ENCODE measurements at places on chromosomes 1 and 21. TPM values are rescaled to one million over a fixed set of nuclear protein-coding genes. Genes with fewer than 3 reads are reported as not detected.

GRCh38 chr21:45292399-45293219 is 4.9 kb upstream of the POFUT2 start:
- peak; percentile 92 for DNase-seq

GRCh38 chr1:58926152-58926551 is 142.3 kb upstream of the JUN start:
- no peak for DNase-seq

Gene LRRC53
- total RNA-seq = 0.06 TPM

- no peak for DNase-seq
Observed at GRCh38 chr1:246959944-246960693, 28.4 kb upstream of the AHCTF1 start.

- DNase-seq = no peak
Observed at GRCh38 chr1:30126848-30127247, 596.5 kb downstream of the MATN1 start.

GRCh38 chr1:233356705-233356987 is 29.1 kb downstream of the MAP3K21 start:
- no peak for DNase-seq

Gene TMEM52
- total RNA-seq = 1.7 TPM

DNA sequence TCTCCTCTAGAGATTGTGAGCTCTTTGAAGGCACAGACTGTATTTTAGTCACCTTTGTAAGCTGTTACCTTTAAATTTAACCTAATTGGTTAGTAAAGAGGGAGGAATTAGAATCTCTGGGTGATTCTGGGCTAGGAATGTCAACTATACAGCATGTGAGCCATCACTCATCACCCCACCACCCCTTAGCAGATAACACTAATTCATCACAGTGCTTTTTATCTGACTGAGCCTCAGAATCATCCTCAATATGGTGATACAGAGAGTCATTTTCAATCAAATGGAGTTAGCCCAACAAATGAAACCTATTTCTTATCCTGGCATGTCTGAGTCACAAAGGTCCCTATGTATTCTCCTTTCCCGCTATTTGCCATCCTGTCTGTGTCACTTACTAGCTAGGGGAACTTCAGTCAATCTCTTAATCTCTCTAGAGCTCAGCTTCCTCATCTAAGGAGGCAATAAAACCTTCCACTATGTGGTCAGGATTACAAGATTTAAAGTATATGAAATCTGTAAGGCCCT is 13.3 kb downstream of the KCNJ10 start:
- DNase-seq = no peak

DNA sequence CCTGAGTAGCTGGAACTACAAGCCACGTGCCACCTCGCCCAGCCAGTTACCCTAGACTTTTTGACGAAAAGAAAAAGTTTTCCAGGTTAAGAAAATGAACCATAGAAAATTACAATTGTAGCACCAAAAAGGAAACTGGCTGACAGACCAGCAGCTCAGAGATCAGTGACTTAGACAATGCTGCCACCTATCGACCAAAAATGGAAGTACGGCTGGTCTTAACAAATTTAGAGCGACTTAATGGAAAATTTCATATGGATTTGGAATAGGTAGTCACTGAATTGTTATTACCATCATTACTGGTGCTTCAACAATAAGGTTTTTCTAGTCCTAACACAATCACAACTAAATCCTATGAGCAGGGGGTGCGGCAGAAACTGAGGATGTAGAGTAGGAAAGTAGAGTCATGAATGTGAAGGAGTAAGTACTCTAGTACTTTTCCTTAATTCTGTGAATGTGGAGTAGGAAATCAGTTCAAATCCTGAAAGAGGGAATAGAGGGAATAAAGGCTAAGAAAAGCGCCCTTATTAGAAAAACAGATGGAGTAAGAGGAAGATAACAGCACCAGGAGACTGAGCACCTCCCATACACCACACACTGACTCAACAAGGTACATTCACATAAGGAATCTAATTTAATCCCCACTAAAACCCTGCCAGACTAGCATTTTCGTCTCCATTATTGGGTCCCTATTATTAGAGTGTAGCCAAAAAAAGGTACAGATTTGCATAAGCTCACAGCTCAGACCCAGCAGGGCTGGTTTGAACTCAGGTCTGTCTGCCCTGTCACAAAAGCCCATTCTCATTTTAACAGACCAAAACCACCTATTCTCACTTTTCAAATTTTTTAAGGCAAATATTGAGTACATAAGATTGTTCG is 37.9 kb upstream of the MGST3 start:
- peak; percentile 74 for DNase-seq

Gene SLC5A9
- total RNA-seq = 0.10 TPM

Gene GUCA2B
- total RNA-seq = not detected

DNA sequence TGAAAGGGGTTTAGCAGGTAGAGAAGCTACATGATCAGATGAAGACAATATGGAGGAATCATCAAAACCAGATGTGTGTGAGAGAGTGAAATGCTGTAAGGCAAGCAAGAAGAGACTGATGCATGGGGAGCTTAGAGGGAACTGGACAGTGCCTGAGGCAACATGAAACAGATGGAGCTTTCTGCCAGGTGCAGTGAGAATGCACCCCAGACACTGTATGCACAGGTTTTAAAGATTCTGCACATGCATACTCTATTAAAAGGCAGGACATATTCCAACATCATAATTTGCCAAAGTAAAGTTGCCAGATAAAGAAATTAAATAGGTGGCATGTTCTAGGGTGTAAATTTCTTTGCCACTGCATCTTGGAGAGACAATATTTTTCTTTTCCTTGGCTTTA is 200.1 kb downstream of the AMY1C start:
- DNase-seq = peak; percentile 57

DNA sequence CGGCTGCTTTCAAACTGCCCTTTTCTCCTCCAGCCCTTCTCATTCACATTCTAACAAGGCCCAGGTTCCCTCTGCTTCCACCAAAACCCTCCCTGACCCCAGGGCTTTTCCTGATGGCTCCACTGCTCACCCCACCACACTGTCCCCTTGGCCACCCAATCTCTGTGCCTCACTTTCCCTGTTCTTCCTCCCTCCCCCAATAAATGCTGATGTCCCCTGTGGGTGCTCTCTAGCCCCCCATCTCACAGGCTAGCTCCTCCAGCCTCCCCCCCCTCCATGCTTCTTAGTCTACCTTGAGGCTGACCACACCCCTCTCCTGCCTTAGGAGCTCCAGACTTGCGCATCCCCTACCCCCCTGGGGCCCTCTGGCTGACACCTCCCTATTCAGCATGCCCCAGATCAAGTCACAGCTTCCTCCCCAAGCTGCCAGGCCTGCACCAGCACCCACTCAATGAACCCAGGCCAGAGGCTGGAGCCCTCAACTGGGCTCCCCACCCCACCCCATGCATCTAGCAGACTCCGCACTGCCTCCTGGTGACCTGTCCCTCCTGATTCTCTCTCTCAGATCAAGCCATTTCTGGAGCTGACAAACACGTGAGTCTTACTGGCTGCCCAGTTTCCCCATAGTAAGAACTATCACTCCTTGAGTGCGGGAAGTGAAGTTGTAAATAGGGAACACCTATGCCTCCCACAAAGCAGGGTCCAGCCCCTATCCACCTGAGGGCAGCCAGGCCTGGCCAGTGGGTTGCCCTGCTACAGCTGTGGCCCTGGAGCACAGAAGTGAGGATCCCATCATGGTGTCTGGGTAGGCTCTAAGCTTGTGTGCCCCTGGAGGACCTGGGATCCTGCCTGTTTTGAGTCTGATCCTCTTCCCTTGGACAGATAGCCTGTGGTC is 117.9 kb downstream of the DMRTB1 start:
- no peak for DNase-seq

Gene CRABP2
- 35.6 TPM for total RNA-seq

- DNase-seq = no peak
Observed at GRCh38 chr1:161421456-161421855, 53.8 kb upstream of the CFAP126 start.

- no peak for DNase-seq
Observed at GRCh38 chr21:40165773-40166070, 298.5 kb downstream of the PCP4 start.

DNA sequence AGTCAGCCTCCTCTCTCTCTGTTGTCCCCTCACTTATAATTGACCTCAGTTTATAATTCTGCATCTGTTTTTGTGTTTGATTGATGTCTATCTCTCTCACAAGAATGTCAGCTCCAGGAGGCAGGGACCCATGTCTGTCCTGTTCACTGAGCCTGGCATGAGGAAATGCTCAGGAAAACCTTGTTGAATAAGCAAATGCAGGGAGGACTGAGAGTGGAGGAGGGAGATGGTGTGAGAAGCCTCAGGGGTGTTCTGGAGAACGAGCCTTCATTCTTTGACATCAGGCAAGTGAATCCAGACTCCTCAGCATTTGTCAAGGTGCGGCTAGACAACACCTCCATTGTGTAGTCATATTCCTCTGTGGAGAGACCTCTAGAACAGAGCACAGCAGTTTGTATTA is 45.5 kb downstream of the MAN1C1 start:
- DNase-seq = no peak

GRCh38 chr1:201175820-201176500 is 14.7 kb upstream of the IGFN1 start:
- no peak for DNase-seq

- DNase-seq = no peak
Observed at GRCh38 chr1:23527900-23528249, 3.2 kb downstream of the E2F2 start.

Gene KLHDC7A
- total RNA-seq = 5.3 TPM

DNA sequence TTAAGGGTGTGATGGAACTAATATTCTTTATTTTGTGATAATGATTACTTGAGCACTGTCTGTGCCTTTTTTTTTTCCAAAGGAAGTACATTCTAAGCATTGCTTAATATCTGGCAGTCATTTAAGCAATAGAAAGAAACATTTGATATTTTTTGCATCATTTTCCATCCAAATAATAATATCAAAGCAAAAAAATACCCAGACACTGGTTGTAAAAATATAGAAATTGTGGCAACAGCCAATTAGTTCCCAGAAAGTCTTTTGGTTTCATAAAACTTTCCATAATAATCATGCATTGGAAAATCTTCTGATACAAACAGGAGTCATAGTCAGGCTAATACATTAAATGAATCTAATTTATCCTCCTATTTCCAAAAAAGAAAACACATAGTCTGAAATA is 629.3 kb upstream of the ADAMTS5 start:
- DNase-seq = no peak

DNA sequence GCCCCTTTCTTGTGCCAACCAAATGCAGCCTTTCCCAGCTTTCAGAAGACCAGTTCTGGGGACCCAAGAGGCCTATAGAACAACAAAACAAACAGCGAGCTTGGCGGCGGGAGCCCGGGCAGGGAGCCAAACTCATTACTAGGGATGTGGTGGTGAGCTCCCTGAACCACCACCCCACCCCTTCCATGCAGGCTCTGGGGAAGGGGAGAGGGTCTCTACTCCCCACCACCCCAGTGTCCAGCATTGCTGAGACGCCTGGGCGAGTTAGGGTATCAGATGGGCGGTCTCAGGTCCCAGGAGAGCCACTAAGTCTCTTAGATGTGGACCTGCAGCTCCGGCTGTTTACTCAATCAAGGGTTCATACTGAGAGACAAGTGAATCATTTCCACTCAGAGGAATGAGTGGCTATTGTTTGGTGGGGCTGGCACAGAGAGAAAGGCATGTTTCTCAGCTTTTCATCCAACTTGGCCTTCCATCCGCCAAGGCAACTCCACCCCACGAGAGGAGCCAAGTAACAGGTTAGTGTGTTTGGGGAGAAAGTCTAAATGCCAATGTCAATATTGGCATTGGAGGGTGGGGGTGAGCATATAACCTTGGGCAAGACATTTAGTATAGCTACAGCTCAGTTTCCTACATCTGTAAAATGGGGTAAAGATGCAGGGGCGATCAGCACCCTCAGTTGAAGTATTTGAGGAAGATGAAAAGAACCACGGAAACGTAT is 40.9 kb downstream of the PLXNA2 start:
- peak; percentile 59 for DNase-seq

Gene HSD3B1
- total RNA-seq = not detected

Gene RAB25
- total RNA-seq = 0.39 TPM

GRCh38 chr1:31224068-31224467 is 15.6 kb downstream of the NKAIN1 start:
- DNase-seq = peak; percentile 78

Gene BCAN
- total RNA-seq = 240 TPM

DNA sequence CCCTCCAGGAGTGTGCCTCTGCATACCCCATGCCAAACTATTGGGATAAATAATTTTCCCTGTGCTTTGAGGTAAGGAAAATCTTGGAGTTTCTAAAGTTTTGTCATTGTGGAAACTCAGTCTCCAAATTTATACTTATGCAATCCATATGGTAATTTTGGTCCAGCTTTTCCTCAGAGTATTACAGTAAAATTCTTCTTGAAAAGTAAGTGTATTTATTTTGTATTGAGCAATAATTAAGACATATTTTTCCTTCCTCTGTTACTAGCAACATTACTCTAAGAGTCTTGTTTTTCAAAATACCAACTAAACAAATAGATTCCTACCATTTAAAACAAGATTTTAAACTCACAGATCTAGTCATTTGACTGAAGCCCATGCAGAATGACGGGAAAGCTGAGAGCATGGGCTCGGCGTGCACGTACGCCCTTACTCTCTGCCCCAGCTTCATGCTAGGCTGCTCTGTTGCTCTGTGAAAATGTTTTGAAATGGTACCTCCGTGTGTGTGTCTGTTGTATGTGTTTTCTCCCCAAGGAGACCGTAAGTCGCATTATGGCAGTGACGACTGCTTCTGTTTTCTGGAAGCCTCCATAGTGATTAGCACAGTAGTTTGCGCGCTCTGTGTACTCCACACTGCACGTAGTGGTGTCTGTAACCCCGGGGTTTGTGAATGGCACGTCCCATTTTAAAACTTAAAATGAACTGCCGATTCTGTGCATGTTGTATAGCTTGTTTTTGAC is 165.3 kb downstream of the SDCCAG8 start:
- DNase-seq = no peak

- DNase-seq = no peak
Observed at GRCh38 chr1:193216920-193217319, 30.5 kb upstream of the B3GALT2 start.

GRCh38 chr1:20167126-20167525 is 18.8 kb upstream of the UBXN10 start:
- no peak for DNase-seq

DNA sequence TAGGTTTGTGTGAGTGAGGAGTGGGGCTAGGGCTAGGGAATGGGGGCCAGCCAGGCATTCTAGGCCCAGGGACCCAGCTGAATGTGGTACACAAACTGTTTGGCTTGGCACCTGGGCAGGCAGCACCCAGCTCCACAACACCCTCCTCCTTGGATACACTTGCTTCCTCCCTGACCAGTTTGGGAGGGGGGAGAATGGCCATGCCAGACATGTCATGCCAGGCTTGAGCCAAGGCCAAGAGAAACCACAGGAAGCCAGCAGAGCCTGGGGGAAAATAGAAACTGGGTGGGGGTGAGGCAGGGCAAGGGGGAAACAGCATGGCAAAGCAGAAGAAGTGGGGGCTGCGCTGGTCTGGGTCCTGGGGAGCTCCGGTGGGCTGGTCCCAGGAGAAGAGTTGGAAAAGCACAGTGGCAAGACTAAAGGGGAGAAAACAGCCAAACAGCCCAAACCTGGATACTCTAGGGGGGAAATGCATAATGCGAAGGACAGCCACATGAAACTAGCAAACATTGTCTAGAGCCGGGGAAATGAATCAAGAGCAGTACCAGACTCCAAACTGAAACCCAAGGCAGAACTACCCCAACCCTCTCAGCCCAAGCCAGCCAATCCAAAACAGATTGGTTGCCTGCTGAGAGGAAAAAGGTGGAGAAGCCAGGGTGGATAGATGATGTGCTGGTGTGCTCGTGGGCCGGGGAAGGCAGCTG is 47.9 kb downstream of the LGR6 start:
- no peak for DNase-seq

GRCh38 chr1:216175714-216176113 is 247.5 kb downstream of the USH2A start:
- DNase-seq = no peak

Gene AADACL4
- total RNA-seq = 0.11 TPM

All from spinal cord (tissue), 10 donors.